HCEC 1CT (cell line): ENCODE measurements at places on chromosomes 11 and 22.

GRCh38 chr11:112215621-112216020 is 10.6 kb upstream of the PTS start:
- DNase-seq = no peak

DNA sequence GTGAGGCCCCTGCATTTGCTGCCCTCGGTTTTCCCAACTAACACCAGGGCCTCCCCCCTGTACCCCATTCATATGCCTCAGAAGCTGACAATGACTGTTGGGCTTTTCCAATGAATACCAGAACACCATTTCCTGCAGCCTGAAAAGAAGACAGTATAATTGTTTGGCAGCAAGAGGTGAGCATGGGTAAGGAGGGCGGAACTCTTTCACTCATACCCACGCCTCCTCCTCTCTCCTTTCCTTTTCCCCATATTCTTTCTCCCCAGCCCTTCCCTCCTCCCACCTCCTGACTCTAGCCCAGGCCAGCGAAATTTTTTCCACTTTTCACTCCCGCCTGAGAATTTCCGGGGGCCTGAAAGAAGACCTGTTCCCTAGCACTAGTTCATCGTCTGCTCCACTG is 58.0 kb upstream of the CHST1 start:
- DNase-seq = no peak

DNA sequence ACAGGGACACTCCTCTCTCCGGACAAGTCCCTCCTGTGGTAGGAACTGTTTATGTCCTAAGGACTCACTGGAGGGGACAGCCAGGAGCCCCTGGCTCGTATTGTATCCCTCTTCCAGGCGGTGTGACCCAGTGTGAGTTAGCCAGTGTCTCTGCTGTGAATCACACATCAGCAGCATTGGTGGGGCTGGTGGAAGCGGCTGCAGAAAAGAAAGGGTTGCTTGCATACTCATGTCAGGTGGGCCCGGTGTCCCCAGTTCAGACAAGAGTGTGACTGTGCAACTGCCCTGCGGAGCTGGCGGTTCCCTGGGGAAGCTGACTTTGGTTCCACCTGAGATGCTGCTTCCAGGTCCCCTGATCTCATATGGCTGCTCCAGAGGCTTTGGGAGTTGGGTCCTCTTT is 99.4 kb downstream of the ZBTB16 start:
- peak; percentile 67 for DNase-seq

DNA sequence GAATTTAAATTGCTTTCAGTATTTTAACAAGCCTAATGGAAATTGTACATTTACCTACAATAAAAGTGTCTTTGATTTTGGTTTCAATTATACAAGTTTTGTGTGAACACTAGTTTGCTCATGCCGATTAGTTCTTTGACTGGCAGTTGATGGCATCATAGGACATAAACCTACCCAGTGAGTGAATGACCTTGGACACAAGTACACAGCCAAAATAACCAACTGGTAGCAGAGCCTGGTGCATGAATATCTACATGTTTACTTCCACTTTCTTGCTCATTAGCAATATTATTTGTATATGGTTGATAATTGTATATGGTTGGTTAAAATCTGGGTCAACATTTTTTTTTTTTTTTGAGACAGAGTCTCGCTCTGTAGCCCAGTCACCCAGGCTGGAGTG is 37.8 kb downstream of the STIM1 start:
- no peak for DNase-seq

DNA sequence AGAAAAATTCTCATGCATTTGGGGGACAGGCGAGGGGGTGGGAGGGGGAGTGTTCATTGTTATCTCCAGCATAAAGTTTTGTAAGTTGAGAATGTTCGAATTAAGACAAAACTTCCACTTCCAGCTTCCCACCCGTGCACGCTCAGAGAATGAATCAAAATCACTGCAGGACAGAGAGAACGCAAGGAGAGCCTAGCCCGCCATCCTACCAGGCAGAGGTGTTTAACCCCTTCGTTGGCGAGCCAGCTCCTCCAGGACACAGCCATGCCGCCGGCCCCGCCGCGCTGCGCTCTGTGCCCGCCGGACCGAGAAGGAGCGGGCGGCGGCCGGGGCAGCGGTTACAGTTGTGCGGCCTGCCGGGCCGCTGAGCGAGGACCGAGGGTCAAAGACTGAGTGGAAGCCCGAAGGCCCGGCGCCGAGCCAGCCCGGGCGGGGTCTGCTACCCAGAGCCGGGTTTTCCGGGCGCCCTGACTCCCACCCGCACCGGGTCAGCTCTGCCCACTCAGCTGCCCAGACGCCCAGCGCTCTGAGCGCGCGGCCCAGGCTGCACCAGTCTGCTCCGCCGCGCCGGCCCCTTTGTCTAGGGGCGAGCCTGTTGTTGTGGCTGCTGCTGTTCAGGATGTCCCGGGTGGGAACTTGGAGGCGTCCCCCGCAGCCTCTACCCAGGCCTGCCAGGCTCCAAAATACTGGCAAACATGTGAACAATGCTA is at the start of gene NOX4:
Gene NOX4 (minus strand): TSS at position 395 of the 710 bp plus-strand sequence. CDS start 129 bp downstream, at position 266.
- DNase-seq = no peak
